Bone marrow (tissue), 2 donors: ENCODE measurements at places on chromosomes 7 and 10.

DNA sequence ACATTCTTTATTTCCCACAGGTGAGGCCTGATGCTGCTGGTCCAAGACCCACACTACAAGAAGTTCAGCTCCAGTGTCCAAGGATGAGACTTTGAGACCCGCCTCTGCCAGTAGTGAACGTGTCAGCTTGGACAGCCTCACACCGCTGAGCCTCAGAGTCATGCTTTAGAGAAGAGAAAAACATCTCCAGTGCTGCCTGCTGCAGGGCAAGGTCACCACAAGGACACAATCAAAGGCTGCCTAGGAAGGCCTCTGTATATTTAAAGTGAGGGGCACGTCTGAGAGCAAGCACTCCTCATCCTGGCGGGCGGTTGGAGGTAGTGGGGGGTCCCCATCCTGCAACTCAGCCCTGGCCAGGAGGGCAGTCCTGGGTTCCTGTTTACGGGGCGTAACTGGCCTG is 19.3 kb downstream of the FGFR2 start:
- no peak for DNase-seq

DNA sequence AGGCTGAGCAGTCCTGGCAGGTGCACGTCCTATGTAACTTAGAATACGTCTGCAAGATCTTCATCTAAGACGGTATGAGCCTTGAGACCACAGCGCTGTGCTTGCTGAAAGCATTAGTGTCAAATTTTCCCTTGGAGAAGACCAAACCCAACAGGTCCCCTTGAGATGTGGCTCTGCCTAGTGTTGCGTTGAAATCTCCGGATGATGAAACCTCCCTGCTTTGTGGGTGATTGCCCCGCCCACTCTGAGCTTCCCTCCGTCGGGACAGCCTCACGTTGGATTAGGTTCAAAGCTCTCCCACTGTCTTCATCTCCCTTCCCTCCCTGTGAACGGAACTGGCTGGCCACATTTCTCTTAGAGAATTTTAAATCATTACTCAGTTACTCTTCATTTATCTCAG is 102.0 kb downstream of the ADARB2 start:
- no peak for DNase-seq

- DNase-seq = no peak
These were observed 96.8 kb downstream of the TRRAP start for GRCh38 chr7:98974906-98975816.

DNA sequence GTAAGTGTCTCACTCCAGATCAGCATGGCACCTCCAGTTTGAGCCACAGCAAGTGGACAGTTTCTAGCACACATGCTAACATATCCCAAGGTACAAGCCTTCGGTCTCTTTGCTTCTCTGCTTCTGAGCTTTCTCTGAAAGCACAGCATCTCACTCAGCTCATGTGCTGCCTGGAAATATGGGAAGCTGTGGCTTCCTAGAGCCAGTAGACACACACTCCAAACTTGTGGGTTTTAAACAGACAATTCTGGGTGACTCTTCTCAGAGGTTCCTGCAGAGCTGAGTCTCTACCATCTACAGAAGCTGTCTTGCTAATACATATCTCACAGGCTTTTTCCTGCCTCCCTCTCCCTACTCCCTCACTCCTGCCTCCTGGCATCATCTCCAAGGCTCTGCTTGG is 23.9 kb upstream of the TMEM273 start:
- no peak for DNase-seq

DNA sequence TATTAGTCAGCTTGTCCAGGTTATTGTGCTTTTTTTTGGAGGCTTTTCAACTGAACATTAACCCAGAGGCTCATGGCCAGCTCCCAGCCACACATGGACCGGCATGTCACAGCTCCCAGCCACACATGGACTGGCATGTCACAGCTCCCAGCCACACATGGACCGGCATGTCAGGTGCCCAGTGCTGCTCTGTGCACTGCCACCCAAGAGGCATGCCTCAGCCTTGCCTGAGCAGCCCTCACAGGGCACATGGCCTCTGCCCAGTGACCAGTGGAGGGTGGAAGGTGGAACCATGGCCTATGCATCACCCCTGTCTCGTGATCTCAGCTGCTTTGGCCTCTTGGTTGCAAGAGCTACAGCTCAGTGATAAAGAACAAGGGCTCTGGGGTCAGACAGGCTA is 119.8 kb downstream of the OAT start:
- DNase-seq = no peak

GRCh38 chr7:78165454-78165853 is 366.9 kb downstream of the PHTF2 start:
- no peak for DNase-seq

DNA sequence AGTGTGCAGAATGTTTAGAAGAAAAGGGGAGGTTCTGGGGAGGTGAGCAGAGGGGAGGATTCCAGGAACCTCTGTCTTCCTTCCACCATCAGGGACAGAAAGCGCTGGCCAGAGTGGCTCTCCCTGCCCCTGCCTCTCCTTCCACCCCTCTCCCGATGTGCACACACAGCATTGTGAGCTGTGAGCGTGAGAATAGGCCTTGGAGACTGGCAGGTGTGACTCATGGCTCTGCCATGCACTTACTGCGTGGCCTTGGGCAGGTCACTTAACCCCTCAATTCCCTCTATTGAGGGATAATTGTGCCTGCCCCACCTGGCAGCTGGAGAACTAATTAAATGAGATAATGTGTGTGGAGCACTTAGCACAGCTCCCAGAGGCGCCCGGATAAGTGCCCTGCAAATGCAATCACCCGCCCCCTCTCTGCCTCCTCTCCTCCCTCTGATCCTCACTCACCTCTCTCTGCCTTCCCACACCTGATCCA is 115.4 kb downstream of the ZMIZ1 start:
- no peak for DNase-seq

DNA sequence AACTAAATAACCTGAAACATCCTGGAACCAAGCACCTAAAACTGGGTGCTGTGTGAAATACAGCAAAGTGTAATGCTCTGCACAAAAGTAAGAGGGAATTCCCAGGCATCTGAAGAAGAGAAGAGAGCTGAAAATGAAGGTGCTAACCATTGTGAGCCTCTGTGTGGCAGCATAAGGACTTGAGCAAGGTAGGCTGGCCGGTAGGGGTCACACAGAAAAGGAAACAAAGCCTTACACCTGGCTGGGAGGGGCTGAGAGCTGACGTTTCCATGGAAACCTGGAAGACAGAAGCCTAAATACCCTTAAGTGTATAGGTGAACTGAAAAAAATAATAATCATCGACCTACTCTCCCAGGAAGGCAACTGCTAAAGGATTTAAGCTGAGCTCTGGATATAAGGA is 48.6 kb downstream of the CUL1 start:
- no peak for DNase-seq

DNA sequence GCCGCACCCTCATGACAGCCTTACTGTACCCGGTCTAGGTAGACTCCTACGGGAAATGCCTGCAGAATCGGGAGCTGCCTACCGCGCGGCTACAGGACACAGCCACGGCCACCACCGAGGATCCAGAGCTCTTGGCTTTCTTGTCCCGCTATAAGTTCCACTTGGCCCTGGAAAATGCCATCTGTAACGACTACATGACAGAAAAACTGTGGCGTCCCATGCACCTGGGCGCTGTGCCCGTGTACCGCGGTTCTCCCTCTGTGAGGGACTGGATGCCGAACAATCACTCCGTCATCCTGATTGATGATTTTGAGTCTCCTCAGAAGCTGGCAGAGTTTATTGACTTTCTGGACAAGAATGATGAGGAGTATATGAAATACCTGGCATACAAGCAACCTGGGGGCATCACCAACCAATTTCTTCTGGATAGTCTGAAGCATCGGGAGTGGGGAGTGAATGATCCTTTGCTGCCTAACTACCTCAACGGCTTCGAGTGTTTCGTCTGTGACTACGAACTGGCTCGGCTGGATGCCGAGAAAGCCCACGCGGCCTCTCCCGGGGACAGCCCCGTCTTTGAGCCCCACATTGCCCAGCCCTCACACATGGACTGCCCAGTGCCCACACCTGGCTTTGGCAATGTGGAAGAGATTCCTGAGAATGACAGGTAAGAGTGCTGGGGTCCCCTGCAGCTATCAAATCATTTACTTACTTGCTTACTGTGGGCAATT is 8.5 kb upstream of the CHCHD1 start:
- peak; percentile 39 for DNase-seq

- no peak for DNase-seq
These were observed 709 bp downstream of the GPAM start for GRCh38 chr10:112182784-112183328.

DNA sequence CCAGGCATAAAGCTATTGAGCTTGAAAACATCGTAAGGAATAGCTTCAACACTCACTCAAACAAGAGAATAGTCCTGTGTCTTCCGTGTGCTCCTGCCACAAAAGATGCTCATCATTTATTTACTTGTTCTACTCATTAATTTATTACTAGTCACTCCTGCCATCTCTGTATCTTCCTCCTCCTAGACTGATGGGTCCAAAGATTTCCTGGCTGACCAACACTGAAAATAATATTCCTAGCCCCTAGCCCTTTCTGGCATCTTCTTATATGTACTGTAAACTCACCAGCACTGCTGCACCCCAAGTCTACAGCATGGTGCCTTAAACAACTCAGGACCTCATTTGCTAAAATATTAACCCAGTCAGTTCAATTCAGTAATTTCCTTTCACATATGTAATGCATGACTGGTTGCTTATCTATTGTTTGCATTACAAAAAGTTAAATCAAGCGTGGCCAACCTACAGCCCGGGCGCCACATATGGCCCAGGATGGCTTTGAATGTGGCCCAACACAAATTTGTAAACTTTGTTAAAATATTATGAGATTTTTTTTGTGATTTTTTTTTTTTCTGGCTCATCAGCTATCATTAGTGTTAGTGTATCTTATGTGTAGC is 86.7 kb upstream of the GSDME start:
- DNase-seq = no peak

GRCh38 chr7:152754075-152754730 is 5.3 kb upstream of the ACTR3B start:
- DNase-seq = no peak

- DNase-seq = no peak
These were observed 103.1 kb downstream of the INHBA start for GRCh38 chr7:41599760-41600159.

DNA sequence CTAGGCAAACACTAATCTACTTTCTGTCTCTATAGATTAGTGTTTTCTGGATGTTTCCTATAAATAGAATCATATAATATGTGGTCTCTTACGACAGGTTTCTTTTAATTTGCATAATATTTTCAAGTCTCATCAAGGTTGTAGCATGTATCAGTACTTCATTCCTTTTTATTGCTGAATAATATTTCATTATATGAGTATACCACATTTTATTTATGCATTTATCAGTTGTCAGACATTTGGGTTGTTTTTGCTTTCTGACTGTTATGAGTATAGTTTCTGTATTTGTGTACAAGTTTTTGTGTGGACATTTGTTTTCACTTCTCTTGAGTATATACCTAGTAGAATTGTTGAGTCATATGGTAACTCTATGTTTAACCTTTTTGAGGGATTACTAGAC is 48.2 kb downstream of the SHOC2 start:
- no peak for DNase-seq

DNA sequence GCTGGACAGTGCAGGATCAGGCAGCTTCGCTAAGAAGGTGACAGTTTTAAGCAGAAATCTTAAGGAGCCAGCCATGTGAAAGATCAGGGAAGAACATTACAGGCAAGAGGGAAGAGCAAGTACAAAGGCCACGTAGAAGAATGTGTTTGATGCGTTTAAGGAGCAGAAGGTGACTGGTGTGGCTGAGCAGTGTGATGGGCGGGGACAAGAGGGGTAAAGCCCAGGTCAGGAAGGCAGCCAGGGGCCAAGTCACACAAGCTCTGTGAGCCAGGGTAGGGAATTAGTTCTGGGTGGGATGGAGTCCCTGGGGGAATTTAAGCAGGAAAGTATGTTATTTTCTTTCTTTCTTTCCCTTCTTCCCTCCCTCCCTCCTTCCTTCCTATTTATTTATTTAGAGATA is 166.9 kb downstream of the SH3PXD2A start:
- DNase-seq = no peak

- no peak for DNase-seq
These were observed 586 bp upstream of the AOC1 start for GRCh38 chr7:150851492-150852370.

GRCh38 chr7:116159711-116160110 is 50.6 kb upstream of the TES start:
- no peak for DNase-seq

- DNase-seq = no peak
These were observed 43.9 kb upstream of the SLC29A3 start for GRCh38 chr10:71274901-71275796.

GRCh38 chr10:61452151-61452651 is 980 bp downstream of the TMEM26 start:
- no peak for DNase-seq
